ENCODE measurements at places on chromosomes 5 and 9. TPM values are rescaled to one million over a fixed set of nuclear protein-coding genes. Genes with fewer than 3 reads are reported as not detected.

Gene SYNPO
- polyA plus RNA-seq, result 4.8 TPM

Gene SLC6A18
- polyA plus RNA-seq, result not detected

Gene DIPK1B
- polyA plus RNA-seq, result 0.90 TPM

Gene PCDHGC3
- 3.9 TPM for polyA plus RNA-seq

Gene SEMA4D
- 35.3 TPM for polyA plus RNA-seq

Gene SLC6A19
- polyA plus RNA-seq, result not detected

Gene PTGES
- not detected for polyA plus RNA-seq

Gene SAXO1
- polyA plus RNA-seq, result not detected

Data from IgD-negative memory B cell (primary cell).